Immature natural killer cell (primary cell): ENCODE measurements at places on chromosomes 1 and 21.
A peak's percentile ranks its signal among the peaks of the same experiment; 100 is the strongest.

DNA sequence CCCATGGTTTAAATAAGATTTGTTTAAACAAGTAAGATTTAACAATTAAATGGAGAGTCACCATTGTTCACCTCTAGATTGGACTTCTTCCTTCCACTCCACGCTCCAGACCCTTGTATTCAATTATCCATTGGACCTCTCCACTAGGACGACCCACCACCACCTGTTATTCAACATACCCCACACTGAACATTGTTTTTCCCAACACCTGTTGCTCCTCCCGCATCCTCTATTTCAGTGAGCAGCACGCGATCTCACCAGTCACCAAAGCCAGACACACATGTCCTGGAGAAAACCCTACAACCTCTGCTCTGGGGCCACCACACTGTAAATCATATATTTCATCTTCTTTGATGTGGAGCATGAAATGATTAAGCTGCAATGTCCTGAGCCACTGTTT lies 28.6 kb downstream of the ATP8B2 start:
- no peak for DNase-seq

DNA sequence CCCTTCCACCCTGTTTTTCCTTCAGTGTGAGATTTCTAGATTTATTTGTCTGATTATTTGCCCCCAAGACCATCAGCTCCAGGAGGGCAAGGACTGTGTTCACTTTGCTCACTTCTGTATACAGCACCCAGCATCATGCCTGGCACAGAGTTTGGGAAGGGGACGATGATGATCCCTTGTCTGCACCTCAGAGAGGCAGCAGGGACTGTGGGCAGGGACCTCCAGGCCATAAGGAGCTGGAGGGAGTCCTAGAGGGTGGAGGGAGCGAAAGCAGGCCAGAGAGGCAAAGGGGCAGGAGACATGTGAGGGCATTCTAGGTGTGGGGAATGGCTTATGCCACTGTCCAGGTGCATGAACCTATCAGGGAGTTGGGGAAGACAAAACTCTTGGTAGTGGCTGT lies 32.8 kb downstream of the H3-3A start:
- no peak for DNase-seq

- no peak for DNase-seq
These were observed 39.3 kb downstream of the MTARC1 start for GRCh38 chr1:220825819-220826551.

DNA sequence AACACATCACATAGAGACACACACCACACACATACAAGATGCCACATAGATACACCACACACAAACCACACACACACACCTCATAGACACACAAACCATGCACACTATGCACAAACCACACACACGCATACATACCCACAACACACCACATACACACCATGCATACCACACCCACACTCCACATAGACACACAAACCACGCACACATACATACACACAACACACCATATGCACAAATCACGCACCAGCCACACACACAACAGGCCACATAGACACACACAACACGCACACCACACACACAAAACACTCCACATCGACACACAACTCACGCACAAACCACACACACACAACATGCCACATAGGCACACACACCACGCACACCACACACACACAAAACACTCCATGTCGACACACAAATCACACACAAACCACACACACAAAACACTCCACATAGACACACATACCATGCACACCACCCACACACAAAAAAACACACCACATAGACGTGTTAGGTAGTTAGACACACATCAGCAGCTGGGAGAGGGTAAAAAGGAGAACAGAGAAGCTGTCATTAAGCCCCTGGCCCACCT lies 49.5 kb upstream of the SLC19A1 start:
- no peak for DNase-seq

DNA sequence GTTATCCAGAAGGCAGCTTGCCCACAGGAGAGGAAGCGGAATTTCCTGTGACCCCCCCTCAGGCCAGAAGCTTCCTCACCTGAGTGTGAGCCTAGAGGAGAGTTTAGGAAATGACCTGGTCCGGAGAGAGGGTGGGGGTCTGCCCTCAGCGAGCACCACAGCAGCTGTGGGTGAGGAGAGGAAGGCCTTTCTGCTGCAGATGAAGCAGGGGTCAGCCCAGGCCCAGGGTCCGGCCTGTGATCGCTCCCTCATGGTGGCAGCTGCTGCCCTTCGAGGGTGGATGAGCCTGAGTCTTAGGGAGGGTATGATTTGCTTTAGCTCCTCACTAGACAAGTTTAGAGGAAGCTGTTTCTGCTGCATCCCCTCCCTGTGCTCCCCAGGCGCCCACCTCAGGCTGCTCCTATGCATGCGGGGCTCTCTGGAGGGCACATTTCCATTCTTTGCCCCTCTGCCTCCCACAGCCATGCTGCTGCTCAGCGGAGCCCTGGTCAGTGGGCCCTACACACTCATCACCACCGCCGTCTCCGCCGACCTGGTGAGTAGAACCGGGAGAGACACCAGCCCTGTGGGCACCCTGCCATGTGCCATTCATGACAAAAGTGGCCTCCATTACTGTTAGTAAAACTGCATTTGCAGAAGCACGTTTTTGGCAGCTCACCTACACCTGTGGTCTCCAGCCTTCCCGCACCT lies 53.0 kb downstream of the SLC37A1 start:
- DNase-seq: no peak

DNA sequence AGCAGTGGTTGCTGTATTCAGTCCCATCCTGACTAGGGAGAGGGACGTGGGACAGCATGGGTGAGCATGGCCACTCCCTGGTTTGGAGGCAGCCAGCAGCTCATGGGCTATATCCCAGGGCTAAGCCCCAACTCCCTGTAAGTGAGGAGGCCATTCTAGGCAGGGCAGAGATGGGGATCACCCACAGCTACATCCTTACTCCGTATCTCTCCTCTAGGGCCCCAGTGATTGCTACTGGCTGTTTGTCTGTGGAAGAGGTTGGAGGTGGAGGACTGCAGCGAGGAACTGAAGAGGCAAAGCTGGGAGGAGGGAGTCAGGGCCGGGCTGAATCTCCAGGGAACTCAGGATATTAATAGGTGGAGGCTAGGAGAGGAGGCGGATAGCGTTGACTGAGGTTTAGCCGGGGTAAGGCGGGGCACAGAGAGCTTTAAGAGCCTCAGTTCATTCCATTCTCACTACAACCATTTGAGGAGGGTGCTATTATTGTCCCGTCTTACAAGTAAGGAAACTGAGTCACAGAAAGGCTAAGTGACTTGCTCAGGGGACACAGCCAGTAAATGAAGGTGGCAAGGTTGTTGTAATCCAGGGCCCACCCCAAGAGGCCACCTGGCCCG lies 6.8 kb downstream of the OLIG2 start:
- no peak for DNase-seq

DNA sequence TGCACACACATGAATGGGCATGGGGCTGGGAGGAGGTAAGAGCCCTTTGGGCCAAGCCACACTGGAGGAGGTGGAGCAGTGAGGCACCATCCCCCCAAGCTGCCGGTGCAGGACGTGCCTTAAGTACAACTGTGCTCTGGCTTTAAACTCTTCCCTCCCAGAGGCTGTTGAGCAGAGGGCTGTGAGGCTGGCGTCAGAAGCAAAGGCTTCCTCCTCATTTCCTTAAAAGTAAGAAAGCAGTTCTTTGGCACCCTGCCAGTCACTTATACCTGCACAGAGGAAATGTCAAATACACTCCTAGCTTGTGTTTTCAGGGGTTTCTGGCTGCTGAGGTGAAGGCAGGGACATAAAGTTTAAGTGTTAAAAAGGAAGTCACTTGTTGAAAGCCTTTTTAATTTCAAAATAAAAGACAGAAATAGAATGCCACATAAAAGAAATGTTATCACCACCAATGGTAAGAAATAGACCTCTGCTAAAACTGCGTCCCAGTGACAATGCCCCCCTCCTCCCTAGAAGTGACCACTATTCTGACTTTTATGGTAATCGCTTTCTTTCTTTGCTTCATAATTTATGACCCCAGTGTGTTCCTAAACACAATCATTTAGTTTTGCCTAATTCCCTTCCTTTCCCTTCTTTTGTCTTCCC lies 33.0 kb downstream of the LAMC2 start:
- DNase-seq: peak; percentile 3

- DNase-seq: no peak
These were observed 13.1 kb downstream of the PRKAA2 start for GRCh38 chr1:56658254-56658653.

DNA sequence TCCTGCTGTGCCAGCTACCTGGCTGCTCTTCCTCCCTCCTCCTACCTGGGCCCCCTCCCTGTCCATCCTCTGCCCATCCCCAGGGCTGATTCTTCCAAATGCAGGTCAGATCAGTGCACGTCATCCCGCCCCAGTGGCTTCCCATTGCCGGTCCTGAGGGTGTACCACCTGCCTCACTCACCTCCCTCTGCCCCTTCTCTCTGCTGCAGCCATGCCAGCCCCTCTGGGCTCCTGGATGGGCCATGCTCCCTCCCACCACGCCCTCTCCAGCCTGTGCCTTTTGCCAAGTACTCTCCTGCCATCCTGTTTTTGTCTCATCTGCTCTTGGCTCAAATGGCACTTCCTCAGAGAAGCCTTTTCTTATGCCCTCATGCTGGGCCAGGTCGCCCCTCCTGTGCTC lies 95.8 kb downstream of the ARHGEF10L start:
- no peak for DNase-seq

DNA sequence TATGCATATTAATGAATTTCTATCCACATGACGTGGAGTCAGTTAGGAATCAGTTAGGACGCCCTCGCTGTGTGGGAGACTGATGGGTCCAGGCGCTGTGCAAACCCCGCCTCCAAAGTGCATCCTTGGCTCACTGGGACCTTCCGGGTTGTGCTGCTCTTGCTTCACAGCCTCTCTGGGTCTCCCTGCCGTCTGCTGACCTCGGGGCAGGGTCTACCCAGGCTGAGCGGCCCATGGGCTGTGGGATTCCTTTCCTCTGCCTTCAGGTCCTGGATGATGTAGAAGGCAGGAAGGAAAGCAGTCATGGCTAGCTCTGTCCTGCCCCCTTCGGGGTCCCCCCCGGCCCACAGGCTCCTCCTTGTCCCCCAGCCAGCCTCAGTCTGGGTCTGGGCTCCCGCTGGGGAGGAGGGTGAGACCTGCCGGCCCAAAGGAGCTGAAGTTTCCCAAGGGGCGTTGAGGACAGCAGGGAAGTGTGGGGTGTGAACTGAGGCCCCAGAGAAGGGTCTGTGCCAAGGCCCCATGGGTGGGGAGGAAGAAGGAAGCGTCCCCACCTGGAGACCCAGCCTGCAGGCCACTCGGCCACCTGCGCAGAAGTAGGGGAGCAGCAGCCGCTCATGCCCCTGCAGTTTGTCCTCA lies 24.6 kb upstream of the CDK11A start:
- DNase-seq: no peak

DNA sequence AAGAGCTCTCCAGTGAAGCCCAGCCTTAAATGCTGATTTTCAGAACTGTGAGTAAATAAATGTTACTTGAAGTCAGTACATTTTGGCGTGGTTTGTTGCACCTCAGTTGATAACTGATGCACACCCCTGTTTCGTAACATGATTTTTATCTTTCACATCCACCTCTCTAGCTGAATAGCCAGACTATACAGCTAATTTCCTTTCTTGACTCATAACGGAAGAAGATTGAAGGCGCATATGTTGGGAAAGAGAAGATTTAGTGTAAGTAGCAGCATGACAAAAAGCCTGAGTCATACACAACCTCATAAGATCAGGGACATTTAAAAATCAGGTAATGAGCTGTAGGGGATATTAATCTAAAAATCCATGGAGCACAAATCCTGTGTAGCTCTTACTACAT lies 716.2 kb upstream of the ZP4 start:
- DNase-seq: no peak

- no peak for DNase-seq
These were observed 138.6 kb downstream of the PEX14 start for GRCh38 chr1:10613340-10613739.

- DNase-seq: no peak
These were observed 104.8 kb upstream of the IPO9 start for GRCh38 chr1:201724039-201724765.

DNA sequence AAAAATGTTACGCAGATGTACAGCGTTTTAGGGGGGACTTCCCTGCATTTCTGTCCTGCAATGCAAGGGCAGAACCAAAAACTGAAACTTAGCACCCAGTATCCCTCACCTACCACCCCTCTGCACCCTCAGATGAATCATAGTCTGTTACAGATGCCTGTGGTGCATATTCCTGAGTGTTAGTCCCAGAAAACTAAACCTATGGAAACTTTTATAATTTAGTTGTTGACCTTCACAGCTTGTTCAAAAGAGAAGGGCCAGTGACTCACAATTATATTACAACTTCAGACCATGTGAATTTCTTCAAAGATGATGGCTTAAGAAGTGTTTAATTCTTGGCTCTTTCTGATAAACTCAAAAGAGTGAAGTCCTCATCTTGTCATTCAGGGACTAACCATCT lies 5.8 kb downstream of the PTGER3 start:
- DNase-seq: no peak

DNA sequence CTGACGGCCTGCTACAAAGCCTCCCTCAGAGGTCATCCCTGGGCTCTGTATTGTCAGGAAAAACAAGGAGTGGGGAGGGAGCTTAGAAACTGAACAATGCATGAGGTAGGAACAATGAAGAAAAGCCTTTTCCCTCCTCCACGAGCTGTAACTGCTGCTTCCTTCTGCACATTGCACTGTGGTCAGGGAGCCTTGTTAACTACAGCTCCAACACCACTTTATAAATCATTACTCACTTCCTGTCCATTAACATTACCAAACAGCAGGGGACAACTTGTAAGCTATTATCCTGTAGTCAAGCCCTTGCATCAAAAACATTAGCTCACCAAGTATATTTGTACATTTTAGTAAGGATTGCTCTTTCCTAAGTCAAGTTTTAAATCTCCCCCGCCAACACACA lies 336.0 kb upstream of the NR5A2 start:
- no peak for DNase-seq

DNA sequence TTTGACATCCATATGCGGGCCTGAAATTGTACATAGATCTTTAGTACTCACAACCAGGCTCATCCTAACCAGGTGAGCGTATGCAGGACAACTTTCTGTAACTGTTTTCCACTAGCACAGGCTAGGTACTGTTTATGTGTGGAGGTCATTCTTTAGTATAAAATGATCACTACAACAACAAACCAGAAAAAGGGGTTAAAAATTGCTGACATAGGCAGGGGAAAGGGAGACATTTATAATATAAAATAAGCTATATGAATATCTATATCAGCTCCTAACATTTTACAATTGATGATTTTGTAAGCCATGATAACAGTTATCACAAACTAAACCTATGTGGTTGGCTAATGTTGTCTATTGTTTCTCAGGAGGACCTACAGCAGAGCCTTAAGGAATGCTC lies 37.6 kb downstream of the RGS5 start:
- DNase-seq: no peak
